ENCODE measurements at places on chromosomes 7 and 10.

DNA sequence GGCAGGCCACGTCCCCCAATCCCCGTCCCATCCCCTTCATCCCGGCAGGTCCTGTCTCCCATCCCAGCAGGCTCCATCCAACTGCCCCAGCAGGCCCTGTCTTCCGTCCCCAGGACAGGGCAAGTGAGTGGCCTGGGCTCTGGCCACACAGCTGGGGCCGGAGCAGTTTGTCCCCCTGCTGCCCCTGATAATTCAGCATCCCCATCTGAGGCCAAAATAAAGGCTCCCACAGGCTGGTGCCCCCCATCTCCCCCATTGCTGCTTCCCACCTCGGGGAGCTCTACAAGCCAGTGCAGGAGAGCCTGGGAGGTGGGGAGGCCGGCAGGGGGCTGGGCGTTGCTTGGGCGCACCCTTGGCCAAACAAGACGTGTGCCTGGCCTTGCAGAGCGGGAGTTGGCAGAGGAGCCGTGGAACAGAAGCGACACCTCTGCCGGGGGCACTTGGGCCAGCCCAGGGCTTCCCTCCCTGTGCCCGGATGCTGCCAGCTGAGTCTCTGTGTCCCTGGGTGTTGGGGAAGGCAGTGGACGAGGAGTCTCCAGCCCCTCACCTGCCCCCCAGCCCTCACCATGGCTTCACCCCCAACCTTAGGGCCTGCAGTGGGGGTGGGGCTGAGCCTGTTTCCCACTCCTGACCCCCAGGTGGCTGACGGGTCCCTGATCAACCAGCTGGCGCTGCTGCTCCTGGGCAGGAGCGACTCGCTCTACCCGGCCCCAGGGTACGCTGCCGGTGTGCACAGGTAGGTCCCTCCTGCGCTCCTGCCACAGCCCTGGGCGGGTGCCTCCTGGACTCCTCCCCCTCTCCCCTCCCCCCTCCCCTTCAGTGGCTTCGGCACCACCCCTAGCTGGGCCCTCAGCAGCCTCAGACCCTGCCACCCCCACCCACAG lies 14.0 kb downstream of the AP5Z1 start:
- no peak for DNase-seq

GRCh38 chr10:77103213-77103612 lies 534.4 kb downstream of the KCNMA1 start:
- no peak for DNase-seq

- no peak for DNase-seq
Observed at GRCh38 chr10:63738410-63738809, 217.2 kb downstream of the REEP3 start.

DNA sequence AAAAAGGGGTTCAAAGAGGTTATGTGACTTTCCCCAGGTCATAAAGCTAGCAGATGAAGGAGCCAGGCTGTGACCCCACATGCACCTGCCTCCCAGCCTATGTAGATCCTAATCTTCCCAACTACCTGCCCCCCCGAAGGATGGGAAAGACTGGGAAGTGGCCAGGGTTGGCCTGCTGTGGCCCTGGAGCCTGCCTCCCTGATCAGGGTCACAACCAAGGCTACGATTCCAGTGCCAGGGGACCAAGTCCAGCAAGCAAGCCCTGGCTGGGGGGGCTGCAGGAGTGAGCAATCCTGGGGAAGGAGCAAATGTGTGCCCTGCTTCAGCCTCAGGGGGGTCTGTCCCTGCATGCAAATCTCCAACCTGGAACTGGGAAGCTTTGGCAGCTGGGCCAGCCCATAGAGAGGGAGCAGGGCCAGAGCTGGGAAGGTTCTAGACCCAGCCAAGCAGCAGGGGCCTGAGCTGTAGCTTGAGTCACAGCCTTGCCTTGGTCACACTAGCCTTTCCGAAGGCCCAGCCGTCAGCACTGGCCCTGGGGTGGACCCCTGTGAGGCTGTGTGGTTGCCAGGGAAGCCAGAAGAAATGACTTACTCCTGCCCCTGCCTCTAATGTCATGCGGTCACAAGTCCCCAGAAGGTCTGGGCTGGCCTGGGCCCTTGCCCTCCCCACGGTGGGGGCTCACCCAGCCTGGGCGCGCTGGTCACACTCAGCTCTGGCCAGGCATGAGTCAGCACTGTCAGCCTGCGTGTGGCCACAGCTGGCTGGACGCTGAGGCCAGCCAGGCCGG lies 96.4 kb upstream of the ZMIZ1 start:
- DNase-seq: no peak

DNA sequence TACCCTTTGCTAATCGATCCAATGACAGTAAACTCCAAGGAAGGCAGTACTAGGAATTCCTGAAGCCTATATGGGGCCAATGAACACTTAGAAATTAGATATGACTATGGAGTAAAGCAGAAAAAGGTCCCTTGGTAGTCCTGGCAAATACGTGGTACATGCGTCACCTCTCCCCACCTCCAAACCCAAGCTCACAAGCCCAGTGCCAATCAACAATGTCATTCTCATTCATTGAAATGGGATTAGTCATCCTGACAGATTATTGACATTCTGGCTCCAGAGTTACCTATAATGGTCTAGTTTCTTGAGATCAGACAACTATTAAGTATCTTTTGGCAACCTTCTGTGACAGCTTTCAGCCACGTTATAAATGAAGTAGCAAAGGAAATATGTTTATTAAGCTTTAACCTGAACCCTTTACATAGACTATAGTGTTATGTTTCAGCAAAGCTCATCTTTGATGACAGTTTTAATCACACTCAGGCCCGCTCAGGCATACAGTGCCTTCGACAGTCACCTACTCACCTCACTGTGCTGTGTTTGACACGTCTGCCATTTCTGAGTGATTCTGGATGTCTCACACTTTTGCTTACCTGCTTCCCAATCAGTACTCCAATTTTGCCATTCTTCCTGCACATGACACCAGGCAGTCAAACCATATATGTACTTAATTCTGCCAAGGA lies 69.6 kb upstream of the ADO start:
- no peak for DNase-seq

DNA sequence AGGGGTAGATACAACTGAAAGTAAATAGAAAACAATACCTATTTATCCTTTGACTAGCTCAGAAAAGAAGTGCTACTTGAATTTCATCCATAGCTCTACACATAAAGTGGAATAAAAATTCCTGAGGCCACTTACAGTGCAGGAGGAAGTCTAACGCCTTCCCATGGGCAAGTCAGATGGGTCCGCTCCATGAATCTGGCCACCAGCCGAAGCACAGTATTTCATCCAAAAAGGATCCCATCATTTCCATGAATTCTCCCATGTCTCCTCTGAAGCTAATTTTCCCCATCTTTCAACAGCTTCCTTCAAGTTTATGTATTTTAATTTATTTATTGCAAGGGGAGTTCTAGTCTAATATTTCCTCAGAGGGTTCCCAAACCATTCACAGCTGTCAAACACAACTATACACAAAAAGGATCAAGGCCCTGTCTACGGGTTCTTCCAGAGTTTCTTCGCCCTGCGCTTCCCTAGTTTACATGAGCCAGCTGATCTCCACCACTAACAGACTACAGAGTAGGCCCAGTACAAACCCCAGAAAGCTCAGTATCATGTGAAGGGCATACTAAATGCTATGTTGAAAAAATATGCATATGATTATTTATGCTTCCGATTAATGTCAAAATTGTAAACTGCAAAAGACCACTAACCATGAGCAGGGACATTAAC lies 184.7 kb downstream of the DOCK4 start:
- DNase-seq: no peak

DNA sequence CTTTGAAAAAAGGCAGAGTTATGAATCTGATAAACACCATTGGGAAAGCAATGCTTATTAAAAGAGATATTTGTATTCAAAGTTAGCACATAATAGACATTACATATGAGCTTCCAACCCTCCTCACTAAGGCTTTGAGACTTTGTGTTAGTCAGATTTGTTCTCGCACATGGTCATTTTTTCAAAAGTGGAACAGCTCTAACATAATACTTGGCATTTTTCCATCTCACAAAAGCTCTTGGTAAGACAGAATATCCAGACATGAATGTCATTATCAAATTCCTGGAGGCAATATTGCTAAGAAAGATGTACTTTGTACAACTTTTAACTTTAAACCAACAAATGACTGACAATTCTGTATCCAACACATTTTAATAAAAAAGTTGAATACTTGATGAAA lies 292.4 kb upstream of the SMIM30 start:
- no peak for DNase-seq
